ENCODE measurements at places on chromosomes 6 and 20.

DNA sequence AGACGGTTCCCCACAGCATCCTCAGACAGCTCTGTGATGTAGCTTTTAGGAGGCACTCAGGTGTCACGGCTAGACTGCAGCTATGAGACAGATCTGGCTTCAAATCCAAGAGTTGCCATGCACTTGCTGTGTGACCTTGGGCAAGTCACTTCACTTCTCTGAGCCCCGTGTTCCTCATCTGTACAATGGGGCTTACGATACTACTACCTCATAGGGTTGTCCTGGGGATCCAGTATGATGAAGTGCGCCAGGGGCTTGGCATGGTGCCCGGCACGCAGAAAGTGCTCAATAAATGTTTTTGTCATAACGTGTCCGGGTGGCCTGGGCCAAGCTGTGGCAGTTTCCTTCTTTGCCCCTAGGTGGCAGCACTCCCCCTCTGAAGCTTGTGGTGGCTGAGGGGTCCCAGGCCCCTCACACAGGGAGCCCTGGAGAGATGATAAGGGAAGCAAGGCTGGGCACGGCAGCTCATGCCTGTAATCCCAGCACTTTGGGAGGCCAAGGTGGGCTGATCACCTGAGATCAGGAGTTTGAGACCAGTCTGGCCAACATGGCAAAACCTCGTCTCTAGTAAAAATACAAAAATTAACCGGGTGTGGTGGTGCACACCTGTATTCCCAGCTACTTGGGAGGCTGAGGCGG, 19.1 kb upstream of the CHMP4B start:
- peak; percentile 53 for DNase-seq

- DNase-seq, result no peak
Measured at GRCh38 chr20:24577271-24577909, 108.0 kb downstream of the SYNDIG1 start.

- DNase-seq, result no peak
Measured at GRCh38 chr6:12478921-12479320, 188.8 kb downstream of the EDN1 start.

DNA sequence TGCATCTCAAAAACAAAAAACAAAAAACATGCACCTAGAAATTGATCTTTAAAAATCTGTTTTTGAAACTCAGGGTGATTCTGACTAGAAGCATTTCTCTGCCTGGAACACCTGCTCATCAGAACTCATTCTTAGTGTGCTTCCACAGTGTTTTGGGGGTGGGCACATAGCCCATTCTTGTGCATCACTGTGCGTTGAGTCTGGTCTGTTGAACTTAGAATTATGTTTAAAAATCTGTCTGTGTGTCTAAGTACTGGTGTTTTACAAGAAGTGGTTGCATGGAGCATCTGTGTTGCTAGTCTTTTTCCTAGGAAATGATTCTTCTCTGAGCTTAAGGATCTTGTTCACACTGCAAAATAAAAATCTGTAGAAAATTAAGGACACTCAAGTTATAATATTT, 264.5 kb downstream of the SOX4 start:
- DNase-seq, result no peak

DNA sequence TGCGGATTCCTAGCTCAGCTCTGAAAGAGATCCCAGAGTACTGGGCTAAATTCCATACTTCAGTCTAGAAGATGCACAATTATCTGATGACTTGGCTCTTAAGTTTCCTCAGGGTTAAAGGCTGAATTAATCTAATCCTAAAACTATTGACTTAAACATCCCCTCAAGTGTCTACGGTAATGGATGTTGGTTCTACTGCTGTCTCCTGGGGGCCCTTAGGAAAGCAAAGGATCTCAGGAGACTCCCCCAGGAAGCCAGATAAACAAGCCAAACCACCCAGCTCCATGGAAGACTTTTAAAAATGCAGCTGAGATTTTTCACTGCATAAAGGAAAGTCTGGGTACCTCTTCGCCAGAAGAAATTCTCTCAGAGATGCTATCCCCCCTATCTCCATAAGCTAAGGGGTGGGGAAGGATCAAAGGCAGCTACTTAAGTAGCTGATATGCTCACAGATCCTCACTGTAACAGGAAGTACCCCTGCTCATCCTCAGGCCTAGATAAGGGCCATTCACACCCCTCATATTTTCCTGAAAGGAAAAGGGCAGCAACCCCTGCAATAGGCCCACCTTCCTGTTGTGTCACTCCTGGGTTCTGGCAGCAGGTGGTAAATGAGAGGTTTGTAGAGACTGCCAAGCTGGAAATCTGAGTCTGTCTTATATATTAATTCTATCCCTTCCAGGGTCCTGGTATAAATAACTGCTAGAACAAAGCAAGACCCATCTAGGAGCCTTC, 9.3 kb downstream of the NDRG3 start:
- no peak for DNase-seq

DNA sequence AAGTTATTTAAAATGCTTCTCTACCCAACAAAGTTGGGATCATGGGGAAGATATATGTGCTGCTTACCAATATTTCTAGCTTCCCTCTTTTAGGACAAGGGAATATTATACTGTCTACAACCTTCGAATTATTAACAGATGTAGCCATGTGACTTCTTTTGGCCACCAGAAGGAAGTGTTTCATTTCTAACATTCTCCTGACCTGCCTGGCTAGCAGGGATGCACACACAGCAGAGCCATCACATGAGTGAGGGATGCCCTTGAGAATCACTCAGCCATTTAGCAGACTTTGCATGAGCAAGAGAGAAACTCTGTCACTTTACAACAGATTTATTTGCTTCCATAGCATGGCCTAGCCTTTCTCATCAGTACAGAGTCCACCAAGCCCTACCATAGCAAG, 230.7 kb upstream of the MARCKS start:
- no peak for DNase-seq

DNA sequence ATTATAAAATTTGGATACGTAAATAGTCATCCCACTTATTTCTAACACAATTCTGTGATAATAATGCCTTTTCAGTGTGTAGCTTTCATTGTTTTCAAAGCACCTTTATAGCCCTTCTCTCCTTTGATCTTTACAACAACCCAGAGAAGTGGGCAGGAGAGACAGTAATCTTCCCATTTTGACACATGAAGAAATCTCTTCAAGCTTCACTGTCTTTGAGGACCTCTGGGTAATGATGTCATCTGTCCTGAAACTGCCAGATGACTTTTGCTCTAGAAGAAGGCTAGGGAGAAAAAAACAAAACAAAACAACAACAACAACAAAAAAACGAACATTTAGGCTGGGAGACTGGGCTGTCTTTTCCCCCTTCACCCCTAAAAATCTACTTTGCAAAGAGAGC, 203.0 kb downstream of the KCNQ5 start:
- no peak for DNase-seq

DNA sequence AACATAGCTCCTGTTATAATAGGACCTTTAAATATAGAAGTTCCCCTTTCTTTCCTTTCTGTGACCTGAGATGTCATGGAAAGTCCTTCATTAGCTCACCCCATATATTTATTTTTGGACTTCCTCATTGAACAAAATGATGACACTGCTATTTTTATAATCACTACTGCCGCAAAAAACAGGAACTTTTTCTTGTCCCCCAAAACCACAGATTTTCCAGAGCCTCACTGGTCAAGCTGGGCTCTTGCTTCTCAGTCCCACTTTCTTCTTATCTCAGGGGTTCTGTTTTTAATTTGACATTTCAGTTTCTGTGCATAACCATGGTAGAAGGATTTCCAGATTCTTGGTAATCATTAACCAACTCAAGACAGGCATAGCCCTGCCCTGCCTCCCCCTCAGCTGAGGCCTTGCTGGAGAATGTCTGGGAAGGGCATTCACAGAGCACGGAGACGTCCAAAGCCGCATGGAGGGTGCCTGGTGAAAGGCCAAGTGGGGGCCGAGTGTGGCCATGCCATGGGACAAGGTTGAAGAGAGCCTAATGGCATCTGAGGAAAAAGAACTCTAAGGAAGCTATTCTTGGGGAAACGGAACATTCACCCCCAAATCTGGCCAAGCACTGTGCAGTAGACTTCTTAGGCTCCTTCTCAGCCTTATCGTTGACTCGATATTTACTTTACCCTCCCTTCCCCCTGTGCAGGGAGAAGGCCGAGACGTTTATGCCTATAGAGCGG, 73.7 kb downstream of the EDN1 start:
- DNase-seq, result no peak
